ENCODE measurements at places on chromosomes 11 and 22.

DNA sequence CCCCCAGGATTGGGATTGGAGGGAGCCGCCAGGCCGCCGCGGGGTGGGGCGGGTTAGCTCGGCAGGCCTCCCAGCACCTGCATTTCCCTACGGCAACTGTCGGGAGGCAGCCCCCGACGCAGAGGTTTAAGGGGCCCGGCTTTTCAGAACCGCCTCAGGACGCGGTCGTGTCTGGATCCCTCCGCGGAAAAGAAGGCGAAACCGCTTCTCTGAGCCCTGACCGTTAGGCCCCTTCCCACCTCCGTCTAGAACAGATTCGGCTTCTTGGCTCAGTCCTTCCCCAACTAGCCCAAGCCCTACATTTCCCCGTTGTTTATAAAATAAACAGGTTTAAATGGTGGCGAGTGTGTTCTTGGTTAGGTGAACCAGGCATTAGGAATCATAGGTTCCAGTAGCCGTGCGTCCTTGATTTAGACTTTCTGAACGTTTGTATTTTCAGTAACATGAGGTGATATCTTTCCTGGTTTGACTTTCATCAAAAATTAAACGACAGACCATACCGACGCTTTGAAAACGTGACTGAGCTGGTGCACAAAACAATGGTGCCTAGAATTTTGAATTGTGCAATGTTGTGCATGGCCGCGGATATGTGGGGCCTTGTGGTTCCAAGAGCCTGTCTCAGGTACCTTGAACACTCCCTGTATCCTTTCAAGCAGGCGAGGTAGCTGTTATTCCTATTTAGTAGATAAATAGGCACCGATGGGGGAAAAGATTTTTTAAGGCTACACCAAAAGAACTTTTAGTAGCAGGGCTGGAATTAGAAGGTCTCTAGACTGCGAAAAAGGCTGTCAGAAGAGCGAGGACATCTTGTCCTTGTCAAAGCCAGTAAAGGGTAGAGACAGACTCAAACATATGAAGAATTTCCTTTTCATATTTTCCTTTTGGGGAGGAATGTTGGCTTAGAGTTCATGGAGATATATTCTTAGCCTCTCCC is 1.2 kb upstream of the HSPA8 start:
- DNase-seq, result no peak

GRCh38 chr11:64209563-64209843 is 3.0 kb downstream of the FERMT3 start:
- no peak for DNase-seq

GRCh38 chr11:127182586-127183203 is 182.1 kb upstream of the KIRREL3 start:
- no peak for DNase-seq

- DNase-seq, result no peak
Observed at GRCh38 chr22:23698673-23699235, 7.9 kb downstream of the RGL4 start.

DNA sequence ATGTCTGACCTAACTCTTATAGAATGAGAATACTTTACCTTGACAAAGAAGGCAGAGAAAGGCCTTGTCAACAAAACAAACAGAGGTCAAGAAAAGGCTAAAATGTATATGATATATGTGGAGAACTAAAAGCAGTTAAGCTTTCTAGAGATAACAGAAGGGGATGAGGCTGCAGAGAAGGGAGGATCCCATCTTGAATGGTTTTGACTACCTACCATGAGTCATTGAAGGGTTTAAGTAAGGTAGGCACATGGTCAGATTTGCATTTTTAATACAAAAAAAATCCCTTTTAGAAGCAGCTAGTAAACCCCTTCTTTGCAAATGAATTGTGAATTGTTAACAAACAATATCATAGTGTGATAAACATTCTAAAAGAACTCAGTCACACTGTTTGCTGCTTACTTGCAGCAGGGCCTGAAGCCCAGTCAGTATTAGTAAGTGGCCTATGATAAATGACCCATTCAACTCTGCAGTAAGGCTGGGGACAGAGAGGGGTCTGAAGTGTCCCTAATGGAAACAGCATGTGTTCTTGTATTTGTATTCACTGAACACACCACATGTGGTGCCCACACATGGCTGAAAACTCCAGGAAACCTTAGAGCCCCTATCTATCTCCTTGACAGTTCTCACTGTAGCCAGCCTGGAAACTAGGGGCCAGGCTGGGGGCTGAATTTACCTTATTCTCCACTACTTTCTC is 328.8 kb upstream of the PITPNB start:
- DNase-seq, result no peak

- DNase-seq, result no peak
Observed at GRCh38 chr22:29434288-29434687, 4.1 kb upstream of the RFPL1 start.

GRCh38 chr11:14304601-14305000 is 54.4 kb downstream of the RRAS2 start:
- DNase-seq, result no peak

GRCh38 chr22:32411829-32412592 is at the start of gene RTCB:
RTCB (minus strand) TSS chr22:32412247; CDS start chr22:32412156, 91 bp downstream.
- DNase-seq, result peak; percentile 77

GRCh38 chr22:47628477-47629272 is 866.2 kb downstream of the TBC1D22A start:
- no peak for DNase-seq

DNA sequence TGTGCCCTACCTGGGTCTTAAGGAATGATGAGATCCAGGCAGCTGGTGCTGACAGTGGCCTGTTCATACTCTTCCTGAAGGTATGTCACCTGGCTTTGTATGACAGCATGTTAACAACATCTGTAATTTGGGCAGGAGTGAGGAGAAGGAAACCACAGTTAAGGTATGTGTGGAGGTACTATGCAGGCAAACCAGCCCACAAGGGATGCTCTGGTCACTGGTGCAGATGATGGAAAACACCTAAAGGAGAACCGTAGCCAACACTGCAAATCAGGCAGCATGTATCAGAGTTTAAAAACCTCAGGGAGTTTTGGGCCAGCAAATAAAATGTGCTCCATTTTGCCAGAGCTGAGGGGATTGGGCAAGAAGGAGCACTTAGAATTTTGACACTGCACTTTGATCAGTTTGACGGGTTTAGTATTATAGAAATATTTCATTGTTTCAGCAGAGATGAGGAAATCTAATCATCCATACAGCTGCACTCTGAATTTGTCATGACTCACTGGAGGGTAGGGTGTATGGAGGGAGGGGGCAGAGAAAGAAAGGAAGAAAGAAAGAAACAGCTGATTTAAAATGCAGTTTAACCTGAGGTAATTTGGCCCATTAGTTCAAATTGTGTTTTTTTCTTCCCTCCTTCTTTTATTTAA is 260.9 kb downstream of the KIRREL3 start:
- DNase-seq, result no peak

DNA sequence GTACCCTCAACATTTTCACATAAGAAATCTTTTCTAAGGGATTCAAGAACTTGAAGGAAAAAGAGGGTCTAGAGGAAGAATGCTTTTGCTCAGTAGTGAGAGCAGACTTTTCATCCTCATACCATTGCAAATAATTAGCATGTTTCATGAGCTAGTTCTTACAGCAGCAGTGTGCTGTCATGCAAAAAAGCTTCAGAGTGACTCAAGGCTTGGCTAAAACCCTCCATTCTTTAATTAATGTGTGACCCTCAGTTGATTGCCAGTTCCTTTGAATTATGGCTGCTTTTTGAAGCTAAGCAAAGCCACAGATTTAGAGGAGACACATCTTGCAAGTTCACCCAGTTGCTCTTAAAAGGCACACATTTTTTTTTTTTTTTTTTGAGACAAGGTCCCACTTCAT is 36.6 kb upstream of the PCF11 start:
- DNase-seq, result no peak

DNA sequence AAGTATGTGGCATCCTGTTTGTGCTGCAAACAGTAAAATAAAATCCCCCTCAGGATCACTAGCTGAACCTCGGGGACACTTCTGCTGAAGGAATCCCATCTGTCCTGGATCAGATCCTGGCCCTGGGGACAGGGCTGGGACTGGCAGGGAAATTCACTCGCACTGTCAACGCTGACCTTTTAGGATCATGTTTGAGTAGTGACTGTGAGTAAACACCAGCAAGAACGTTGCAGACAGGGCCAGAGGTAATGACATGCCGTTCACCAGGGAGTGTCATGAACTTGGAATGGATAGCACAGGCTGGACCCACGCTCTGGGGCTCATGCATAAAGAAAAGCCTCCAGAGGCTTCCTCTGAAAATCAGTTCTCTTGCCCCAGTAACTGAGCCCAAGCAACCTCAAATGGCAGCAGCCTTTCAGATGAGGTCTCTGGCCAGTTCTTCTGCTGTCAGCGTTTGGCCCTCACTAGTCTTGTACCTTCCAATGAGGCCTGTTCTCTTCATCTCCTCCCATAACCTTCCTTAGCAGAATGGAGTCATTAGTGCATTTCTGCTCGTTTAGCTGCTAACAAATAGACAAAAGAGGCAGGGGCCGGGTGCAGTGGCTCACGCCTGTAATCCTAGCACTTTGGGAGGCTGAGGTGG is 51.0 kb upstream of the BARX2 start:
- DNase-seq, result no peak

- no peak for DNase-seq
Observed at GRCh38 chr11:111386611-111387150, 7.6 kb upstream of the POU2AF1 start.

DNA sequence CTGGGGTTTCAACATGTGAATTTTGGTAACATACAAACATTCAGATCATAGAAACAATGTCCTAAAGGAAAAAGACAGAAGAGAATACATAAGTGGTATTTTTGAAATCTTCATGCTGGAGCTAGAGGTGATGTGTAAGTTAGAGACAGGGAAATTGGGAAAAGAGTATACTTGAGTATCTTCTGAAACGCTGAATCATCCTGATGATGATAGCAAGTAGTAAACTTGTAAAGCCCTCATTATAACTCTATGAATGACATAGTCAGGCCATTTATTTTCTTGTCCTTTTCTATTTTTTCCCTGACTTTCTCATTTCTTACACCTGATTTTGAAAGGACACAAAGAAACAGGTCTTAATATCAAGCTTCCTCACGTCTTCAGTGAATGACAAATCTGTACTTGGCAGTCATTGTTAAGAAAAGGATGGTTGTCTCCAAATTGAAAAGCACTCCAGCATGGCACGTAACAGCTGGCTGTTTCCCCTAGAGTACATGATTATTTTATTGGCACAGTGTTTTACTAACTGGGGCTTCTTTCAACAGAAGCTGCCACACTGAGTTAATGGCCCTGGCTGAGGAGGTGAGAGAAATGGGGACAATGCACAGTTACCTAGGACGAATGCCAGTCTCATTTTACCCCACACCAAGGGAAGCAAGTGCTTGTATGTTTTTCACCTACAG is 140.7 kb upstream of the CTSC start:
- no peak for DNase-seq

DNA sequence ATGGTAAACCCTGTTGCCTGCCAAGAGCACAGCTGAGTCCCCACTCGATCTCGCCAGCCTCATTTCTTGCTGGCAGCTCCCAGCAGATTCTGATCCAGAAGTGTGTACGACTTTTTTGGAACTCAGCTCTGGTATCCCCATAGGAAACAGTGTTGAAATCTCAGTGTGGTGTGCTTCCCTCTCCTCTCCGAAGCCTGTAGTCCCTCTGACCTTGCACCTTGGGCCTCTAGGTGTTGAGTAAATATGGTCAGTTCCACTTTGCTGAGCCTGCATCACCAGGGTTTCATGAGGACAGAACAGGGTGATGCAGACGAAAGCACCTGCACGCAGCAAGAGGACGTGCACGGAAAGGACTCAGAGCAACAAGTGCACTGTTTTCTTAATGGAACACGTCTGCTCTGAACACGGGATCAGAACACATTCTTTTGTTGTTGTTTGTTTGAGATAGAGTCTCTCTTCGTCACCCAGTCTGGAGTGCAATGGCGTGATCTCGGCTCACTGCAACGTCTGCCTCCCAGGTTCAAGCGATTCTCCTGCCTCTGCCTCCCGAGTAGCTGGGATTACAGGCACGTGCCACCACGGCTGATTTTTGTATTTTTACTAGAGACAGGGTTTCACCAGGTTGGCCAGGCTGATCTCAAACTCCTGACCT is 3.8 kb upstream of the CPT1A start:
- DNase-seq, result no peak

DNA sequence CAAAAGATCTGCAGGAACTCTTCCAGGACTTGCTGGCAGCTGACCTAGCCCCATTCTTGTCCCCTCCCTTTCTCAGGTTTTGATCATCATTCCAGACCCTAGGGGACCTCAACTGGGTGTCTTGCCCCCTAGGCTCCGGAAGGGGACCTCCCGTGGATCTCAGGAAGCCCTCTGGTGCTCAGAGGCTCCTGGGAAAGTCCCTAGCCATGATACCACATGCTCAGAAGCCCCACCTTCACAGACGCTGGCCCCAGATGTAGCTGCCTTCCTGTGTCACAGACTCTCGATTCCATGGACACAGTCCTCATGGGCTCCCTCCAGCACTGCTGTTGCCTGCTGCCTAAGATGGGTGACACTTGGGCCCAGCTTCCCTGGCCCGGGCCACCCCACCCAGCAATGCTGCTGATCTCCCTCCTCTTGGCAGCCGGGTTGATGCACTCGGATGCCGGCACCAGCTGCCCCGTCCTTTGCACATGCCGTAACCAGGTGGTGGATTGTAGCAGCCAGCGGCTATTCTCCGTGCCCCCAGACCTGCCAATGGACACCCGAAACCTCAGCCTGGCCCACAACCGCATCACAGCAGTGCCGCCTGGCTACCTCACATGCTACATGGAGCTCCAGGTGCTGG is at the start of gene LRRC55:
Gene LRRC55 (plus strand): TSS at position 276 of the 628 bp plus-strand sequence. CDS start 70 bp downstream, at position 346.
- no peak for DNase-seq

DNA sequence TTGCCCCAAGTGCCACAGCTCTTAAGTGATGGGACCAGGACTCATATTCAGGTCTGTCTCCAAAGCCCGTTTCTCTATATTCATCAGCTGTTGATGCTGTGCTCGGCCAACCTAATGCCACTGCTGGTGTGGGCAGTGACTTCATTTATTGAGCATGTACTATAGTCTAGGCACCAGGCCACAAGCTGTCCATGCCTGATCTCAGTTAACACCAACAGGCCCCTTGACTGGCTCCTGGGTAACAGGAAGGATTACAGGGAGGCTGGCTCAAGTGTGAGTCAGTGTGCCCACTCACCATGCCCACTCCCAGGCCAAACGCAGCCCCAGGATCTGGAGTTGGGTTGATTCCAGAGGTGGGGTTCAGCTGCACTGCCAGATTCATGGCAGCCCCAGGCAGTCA is 8.6 kb upstream of the CRYBB2 start:
- no peak for DNase-seq

GRCh38 chr11:64888729-64889511 is 10.5 kb upstream of the EHD1 start:
- DNase-seq, result no peak

- DNase-seq, result peak; percentile 63
Observed at GRCh38 chr11:127074151-127074761, 73.7 kb upstream of the KIRREL3 start.

GRCh38 chr11:120890609-120891320 is 133.1 kb upstream of the TBCEL start:
- no peak for DNase-seq

DNA sequence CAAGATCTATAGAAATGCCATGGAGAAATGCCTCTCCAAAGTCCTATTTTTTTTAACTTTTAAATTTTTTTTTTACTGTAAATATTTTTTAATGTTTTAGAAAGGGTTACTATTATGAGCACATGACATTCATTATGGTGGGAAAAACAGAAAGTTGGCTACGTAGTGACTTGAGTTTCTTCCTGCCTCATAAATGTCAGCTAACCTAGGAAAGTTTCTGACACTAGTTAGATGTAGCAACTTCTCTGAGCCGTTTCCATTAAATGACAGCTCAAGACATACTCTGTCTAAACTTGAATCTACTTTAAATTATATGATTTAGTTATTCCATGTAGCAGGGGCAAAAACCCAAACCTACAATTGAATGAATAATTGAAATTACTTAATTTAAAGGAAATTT is 18.4 kb upstream of the CTSC start:
- no peak for DNase-seq

GRCh38 chr11:16166571-16166970 is 189.8 kb downstream of the SOX6 start:
- DNase-seq, result no peak
